ENCODE measurements at places on chromosomes 16 and 17. TPM values are rescaled to one million over a fixed set of nuclear protein-coding genes. Genes with fewer than 3 reads are reported as not detected.

DNA sequence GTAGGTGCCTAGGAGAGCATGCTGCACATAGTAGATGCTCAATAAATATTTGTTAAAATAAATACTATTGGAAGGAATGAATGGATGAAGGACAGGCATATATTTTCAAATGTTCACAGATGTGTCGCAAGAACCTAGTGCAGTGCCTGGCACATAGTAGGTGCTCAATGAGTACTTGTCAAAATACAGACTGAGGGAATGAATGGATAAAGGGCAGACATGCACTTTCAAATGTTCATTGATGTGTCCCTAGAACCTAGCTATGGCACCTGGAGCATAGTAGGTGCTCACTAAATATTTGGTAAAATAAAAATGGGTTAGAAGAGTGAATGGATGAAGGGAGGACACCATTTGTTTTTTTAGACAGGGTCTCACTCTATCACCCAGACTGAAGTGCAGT lies 26.1 kb downstream of the XYLT1 start:
- H3K4me3 ChIP-seq: no peak overlapping the region
- DNase-seq: no peak
- H3K4me1 ChIP-seq: peaks cover 29% of the 10 kb centered on the region
- peaks cover 50% of the 10 kb centered on the region for H3K36me3 ChIP-seq

DNA sequence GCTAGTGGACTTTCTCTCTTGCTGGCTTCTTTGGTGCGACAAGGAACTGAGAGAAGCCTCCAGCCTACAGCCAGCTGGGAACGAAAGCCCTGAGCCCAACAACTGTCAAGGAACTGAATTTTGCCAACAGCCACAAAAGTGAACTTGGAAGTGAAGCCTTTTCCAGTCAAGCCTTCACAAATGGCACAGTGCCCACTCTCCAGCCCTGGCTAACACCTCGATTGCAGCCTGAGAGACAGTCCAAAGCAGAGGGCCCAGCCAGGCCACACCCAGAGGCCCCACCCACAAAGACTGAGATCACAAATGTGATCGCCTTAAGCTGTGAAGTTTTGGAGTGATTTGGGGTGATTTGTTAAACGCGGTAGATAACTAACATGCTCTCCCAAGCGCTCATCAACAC lies 244.6 kb upstream of the SDK2 start:
- H3K4me1 ChIP-seq: no peaks in the 10 kb centered on the region
- no peak overlapping the region for H3K27ac ChIP-seq
- no peak for DNase-seq
- peaks cover 12% of the 10 kb centered on the region for H3K27me3 ChIP-seq
- H3K4me3 ChIP-seq: no peak overlapping the region
- H3K36me3 ChIP-seq: no peaks in the 10 kb centered on the region

DNA sequence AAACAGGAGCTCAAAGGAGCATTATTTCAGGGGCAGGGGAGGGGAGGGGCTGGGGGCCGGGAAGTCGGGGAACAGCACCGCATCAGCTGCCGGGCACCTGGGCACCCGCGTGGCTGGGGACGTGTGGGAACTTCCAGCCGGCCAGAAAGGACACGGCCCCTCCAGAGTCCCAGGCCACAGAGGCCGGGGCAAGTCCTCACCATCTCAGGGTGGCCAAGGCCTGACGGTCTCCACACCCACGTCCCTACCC lies 1.1 kb downstream of the PGAP6 start:
- H3K27me3 ChIP-seq: peaks cover 5% of the 10 kb centered on the region
- H3K4me3 ChIP-seq: peak overlapping the region; percentile 80
- H3K4me1 ChIP-seq: peaks cover 9% of the 10 kb centered on the region
- no peaks in the 10 kb centered on the region for H3K36me3 ChIP-seq

DNA sequence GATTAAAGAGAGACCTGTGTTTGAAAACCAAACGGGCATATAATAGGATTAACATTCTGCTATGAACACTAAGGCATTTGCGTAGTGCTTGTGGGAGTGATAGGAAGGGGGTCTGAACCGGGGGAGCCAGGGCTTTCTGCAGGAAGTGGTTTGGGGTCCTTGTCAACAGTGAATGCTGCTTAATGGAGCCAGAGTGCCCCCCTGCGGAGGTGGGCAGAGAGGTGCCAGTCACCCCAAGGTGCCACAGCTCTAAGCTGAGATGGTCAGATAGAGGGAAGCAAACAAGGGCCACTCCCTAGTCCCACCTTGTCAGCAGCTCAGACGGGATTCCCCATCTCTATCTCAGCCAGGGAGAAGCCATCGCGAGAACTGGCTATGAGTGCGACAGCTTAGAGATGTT lies 17.7 kb downstream of the NAA60 start:
- H3K4me3 ChIP-seq: peak overlapping the region; percentile 44
- H3K27me3 ChIP-seq: no peaks in the 10 kb centered on the region
- DNase-seq: peak; percentile 62
- H3K4me1 ChIP-seq: peaks cover 48% of the 10 kb centered on the region
- H3K27ac ChIP-seq: peak overlapping the region; percentile 44

GRCh38 chr16:50845296-50845695 lies 103.4 kb downstream of the CYLD start:
- H3K27me3 ChIP-seq: peaks cover 31% of the 10 kb centered on the region
- no peaks in the 10 kb centered on the region for H3K36me3 ChIP-seq
- H3K4me1 ChIP-seq: peaks cover 5% of the 10 kb centered on the region
- H3K27ac ChIP-seq: no peak overlapping the region
- no peak for DNase-seq

DNA sequence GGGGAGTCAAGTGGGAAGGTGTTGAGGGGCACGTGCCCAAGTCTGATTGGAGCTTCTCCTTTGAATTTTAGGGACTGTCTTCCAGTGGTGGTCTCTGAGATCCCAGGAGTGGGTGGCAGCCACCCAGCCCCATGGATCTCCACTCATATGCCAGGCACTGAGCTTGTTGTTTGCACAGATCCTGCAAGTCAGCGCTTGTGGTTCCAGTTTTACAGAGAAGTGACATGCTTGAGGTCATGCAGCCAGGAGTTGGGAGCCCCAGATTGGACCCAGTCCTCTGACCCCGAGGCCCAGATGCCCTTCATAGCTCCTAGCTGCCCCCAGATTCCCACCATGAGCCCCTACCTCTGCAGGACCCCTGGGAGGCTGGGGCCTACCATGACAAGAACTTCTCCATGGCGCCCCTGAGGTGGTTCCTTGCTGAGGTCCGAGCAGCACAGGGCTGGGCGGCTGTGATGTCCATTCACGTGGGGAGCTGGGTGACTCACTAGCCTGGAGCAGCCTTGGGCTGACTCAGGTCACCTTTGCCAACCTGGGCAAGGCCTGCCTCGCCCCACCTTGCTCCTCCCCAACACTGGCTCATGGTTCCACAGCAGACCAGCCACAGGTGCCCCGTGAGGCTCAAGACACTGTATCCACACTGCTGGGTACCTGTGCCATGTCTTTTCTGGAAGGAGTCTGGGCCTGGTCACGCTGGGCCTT lies 47.4 kb downstream of the RAI1 start:
- no peak overlapping the region for H3K27ac ChIP-seq
- H3K27me3 ChIP-seq: peaks cover 10% of the 10 kb centered on the region
- no peak overlapping the region for H3K4me3 ChIP-seq
- no peak for DNase-seq
- peaks cover 2% of the 10 kb centered on the region for H3K36me3 ChIP-seq

GRCh38 chr16:86734543-86735460 lies 156.5 kb downstream of the FOXL1 start:
- no peaks in the 10 kb centered on the region for H3K36me3 ChIP-seq
- H3K4me3 ChIP-seq: no peak overlapping the region
- H3K27ac ChIP-seq: no peak overlapping the region

GRCh38 chr16:84704253-84704652 lies 4.5 kb downstream of the USP10 start:
- H3K27ac ChIP-seq: no peak overlapping the region
- no peak for DNase-seq
- peaks cover 4% of the 10 kb centered on the region for H3K36me3 ChIP-seq
- peaks cover 25% of the 10 kb centered on the region for H3K4me1 ChIP-seq
- no peak overlapping the region for H3K4me3 ChIP-seq

DNA sequence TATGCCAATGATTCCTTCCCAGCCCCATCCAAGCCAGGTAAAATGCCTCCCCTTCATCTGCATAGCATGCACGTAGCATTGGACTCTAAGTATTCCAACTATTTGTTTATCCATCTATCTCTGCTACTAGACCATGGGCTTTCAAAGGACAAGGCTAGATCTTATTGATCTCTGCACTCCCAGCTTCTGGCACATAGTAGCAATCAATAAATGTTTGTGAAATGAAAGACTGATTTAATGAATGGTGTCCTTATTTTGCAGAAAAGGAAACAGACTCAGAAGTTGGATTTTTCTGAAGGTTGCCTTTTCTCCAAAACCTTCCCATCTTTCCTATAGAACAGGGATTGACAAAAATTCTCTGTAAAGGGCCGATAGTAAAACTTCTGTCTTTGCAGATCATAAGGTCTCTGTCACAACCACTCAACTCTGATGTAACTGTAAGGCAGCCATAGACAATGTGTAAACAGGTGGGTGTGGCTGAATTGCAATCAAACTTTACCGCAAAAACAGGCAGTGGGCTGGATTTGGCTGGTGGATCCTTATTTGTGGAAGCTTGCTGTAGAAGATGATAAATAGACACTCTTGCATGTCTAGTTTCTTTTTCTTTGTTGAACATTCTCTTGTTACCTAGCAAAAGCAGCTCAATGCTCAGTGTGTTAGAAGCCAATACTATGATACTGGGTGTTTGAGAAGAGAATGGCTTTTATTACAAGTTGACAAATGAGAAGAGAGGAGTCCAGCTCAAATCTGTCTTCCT lies 7.6 kb upstream of the CMTR2 start:
- H3K27ac ChIP-seq: no peak overlapping the region
- peaks cover 14% of the 10 kb centered on the region for H3K27me3 ChIP-seq
- DNase-seq: no peak
- H3K4me1 ChIP-seq: no peaks in the 10 kb centered on the region
- no peaks in the 10 kb centered on the region for H3K36me3 ChIP-seq

DNA sequence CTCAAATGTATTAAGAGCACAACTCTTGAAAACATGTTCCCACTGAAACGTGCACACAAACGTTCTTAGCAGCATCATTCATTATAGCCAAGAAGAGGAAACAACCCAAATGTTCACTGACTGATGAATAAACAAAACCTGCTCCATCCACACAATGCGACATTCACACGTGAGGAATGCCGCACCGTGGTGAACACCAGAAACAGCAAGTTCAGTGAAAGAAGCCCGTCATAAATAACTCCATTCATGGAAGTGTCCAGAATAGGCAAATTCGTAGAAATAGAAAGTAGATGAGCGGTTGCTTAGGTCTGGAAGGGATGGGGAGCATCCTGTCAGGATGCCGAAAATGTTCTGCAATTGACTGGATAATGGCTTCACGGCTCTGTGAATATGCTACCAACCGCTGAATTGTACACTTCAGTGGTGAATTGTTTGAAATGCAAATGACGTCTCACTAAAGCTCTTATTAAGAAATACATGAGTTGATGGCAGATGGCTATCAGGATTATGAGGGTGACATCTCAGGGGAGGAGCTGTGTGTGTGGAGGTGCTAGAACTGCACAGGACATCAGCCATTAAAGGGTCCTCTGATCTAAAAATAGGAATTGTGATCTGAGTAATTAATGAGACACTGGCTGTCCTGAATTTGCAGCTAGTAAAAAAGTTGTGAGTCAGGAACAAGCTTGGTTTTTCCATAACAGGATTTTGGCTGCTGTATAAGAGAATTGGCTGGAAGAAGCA lies 771.0 kb downstream of the KCNJ18 start:
- H3K4me3 ChIP-seq: no peak overlapping the region
- H3K27ac ChIP-seq: no peak overlapping the region
- H3K4me1 ChIP-seq: no peaks in the 10 kb centered on the region
- H3K36me3 ChIP-seq: no peaks in the 10 kb centered on the region
- no peaks in the 10 kb centered on the region for H3K27me3 ChIP-seq

DNA sequence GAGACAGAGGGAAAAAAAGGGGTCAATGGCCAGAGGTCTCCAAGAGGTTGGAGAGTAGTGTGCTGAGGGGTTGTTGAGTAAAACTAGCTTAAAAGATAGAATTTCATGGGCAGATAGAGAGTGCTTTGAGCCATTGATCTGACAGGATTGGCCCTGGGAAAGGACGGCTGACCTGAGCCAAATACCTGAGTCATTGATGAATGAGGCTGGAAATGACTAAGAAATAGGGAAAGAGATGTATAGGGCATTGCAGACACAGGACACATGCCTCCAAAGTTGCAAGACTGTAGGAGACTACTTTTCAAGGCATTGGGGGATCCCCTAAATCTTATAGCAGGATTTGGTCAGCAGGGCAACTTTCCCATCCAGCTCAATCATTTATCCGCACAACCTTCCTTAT lies 168.7 kb downstream of the ABCC12 start:
- peaks cover 2% of the 10 kb centered on the region for H3K27me3 ChIP-seq
- DNase-seq: no peak
- no peak overlapping the region for H3K4me3 ChIP-seq
- H3K27ac ChIP-seq: no peak overlapping the region
- H3K36me3 ChIP-seq: no peaks in the 10 kb centered on the region

DNA sequence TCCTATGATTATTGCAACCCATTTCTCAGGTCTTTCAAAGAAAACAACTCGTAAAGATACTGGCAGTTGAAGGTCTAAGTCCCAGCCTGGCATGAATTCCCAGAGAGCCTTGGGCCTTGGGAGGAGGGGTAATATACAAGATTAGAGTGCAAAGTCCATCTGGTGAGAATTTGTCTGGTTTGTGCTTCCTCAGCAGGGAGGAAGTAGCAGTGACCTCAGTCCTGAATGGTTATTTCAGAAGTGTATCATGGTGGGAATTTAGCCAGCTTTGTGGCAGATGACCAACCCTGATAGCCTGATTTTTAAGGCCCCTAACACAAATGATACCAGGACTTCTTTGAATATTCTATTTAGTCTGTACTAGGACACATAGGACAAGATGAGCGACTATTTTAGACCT lies 151.2 kb upstream of the TBX2 start:
- no peak overlapping the region for H3K27ac ChIP-seq
- H3K36me3 ChIP-seq: peaks cover 8% of the 10 kb centered on the region
- DNase-seq: no peak
- H3K4me3 ChIP-seq: no peak overlapping the region
- H3K4me1 ChIP-seq: peaks cover 21% of the 10 kb centered on the region

GRCh38 chr17:47870056-47870455 lies 19.1 kb upstream of the SP6 start:
- H3K27ac ChIP-seq: no peak overlapping the region
- peaks cover under 1% of the 10 kb centered on the region for H3K4me1 ChIP-seq
- H3K4me3 ChIP-seq: no peak overlapping the region
- DNase-seq: no peak
- H3K36me3 ChIP-seq: no peaks in the 10 kb centered on the region

The KCNJ12 gene
- not detected for total RNA-seq

The ELMO3 gene
- 7.6 TPM for total RNA-seq

GRCh38 chr16:88465387-88465983 lies 12.4 kb downstream of the ZFPM1 start:
- H3K36me3 ChIP-seq: no peaks in the 10 kb centered on the region
- H3K27me3 ChIP-seq: no peaks in the 10 kb centered on the region
- H3K4me1 ChIP-seq: peaks cover 30% of the 10 kb centered on the region
- no peak overlapping the region for H3K4me3 ChIP-seq

GRCh38 chr16:89981414-89981813 lies 32.9 kb downstream of the DEF8 start:
- H3K27me3 ChIP-seq: no peaks in the 10 kb centered on the region
- H3K4me3 ChIP-seq: no peak overlapping the region
- H3K4me1 ChIP-seq: no peaks in the 10 kb centered on the region
- peaks cover 19% of the 10 kb centered on the region for H3K36me3 ChIP-seq
- DNase-seq: no peak

The BCL6B gene
- total RNA-seq: 0.36 TPM

Measured in activated naive CD8-positive, alpha-beta T cell treated with anti-CD3 and anti-CD28 coated beads, Interleukin-2, amount 10 ng/mL, durations not matched to agents 7 days and 5 days (primary cell).